ENCODE measurements at places on chromosomes 6 and 20.

DNA sequence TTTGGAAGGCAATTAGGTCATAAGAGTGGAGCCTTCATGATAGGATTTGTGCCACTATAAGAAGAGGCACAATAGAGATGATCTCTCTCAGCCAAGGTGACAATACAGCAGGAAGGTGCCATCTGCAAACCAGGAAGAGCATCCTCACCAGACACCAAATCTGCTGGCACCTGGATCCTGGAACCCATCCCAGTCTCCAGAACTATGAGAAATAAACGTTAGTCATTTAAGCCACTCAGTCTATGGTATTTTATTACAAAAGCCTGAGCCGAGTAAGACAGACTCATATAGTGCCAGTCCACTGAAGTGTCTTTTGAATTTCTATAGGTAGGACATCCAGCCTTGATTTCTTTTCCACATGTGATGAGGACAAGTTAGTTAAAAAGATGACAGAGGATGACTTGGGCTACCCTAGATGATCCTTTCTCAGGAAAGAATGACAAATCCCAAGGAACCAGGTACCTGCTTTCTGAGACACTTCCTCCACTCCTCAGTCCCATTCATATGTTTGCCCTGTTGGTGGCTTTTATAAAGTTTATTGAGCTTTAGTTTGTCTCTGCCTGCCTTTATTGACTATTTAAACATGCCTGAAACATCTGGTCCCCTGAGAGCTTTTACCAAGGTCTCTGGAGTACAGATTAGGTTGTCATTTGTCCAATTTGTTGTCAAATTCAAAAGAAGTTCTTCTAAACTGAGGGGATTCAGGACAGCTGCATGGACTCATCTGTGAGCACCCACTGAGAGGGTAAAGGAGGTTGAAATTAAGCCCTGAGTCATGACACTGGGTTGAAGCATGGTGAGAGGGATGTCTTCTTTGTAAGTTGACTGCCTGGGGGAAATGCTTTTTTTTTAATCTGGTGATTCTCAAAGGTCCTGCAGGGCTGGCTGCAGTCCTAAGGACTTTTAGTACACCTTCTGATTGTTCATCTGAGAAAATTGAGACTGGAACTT, 165.0 kb upstream of the PLCB4 start:
- no peak for DNase-seq

DNA sequence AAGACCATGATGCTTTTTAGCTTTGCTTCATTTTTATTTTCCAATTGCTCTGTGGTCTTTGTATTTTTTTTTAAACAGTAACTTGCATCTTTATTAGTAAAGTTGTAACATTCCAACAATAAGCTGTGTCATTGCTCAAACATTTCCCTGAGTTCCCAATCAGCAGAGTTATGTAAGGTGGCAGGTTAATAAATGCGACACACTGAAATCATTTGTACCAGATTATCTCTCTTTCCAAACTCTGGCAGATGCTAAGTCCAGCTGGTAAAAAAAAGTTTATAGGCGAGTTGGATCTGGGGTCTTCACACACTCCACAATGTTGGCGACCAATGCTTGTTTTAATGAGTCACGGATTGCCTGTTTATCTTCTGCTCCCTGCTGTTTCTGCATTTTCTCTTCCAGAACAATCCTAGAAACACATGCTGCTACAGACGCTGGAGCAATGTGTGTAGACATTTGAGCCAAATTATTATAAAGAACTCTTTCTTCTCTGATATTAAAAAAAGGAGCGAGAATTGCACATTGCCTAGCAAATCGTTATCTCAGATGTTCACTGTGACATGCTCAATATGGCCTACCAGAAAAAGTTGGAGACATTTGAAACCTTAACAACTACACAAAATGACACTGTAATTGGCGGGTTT, 113.6 kb upstream of the IFNGR1 start:
- no peak for DNase-seq

GRCh38 chr20:62466072-62466760, 9.6 kb downstream of the GATA5 start:
- DNase-seq: no peak

DNA sequence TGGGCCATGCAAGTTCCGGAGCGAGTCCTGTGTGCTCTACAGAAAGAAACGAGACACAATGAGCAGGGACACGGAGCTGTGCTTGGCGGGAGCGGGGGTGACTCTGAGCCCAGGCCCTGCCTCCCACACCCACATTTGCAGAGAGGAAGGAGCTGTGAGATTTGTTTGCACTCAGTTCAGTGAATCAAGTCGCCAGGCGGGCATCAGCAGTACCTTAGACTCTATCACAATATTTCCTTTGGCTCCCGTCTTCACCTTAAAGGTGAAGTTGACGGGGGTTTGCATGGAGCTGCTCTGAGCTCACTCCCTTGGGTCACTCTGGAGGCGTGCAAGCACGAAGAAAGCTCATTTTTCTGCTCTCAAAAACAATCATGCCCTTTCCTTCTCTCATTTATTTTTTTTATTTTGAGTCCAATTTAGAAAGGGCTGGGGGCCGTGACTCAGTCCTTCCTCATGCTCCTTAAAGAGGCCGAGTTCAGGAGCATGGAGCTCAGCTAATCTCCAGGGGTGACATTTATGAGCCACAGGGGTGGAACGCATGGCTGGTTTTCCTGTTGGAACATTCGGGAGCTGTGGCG, 188.2 kb downstream of the NFATC2 start:
- no peak for DNase-seq

DNA sequence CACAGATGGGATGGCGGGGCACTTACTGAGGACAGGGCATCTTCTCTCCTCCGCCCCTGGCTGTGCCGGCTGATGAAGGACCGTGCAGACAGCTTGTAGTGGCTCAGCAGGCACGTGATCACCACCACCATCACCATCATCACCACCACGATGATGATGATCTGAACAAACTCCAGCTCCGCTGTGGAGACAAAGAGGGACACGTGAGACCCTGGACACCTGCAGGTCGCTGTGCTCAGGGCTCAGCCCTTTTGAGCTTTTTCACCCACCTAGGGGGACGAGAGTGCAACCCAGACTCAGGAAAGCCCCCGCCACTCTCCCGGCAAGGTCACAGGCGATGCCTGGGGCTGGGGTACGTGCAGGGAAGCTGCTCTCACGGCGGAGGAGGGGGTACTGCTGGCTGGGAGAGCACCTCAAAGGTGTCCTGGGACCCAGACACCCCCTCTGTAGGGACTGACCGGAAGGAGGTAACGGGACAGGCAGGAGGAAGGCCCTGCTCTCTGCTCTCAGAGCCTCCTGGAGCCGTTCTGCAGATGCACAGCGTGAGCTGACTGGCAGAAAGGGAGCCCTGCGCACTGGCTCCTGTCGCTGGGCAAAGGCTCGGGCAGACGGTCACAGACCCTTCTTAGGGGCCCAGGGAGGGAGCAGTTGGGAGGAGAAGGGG, 39.4 kb upstream of the ZBP1 start:
- DNase-seq: no peak

GRCh38 chr6:163099621-163100171, 314.8 kb upstream of the QKI start:
- no peak for DNase-seq

GRCh38 chr20:48850257-48850976, 22.6 kb upstream of the PREX1 start:
- DNase-seq: no peak

DNA sequence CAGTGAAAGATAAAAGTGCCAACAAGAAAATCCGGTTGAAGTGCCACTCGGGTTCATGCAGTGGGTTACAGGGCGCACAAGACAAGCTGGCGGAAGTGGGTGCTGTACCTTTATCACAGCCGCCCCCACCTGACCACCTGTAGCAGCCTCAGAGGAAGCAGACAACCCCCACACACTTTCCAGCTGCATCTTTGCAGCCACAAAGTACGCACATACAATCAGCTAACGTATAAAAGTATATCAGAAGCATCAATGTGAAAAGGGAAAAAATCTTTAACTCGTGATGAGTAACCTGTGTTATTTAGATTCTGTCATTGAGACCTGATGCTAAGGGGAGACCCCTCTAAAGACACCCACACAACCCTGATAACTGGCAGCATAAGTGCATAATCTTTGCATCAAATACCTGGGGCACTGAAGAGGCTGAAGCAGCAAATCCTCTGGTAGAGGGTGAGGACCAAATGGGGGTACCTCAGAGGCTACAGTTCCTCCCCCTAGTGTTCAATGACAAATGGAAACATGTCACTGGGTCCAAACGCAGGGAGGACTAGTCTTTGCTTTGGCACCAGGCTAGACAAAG, 22.1 kb downstream of the BACH2 start:
- peak; percentile 89 for DNase-seq

- no peak for DNase-seq
These were observed 82.6 kb downstream of the RIPOR3 start for GRCh38 chr20:50608750-50609104.

GRCh38 chr6:138963531-138963930, 24.5 kb downstream of the REPS1 start:
- no peak for DNase-seq

DNA sequence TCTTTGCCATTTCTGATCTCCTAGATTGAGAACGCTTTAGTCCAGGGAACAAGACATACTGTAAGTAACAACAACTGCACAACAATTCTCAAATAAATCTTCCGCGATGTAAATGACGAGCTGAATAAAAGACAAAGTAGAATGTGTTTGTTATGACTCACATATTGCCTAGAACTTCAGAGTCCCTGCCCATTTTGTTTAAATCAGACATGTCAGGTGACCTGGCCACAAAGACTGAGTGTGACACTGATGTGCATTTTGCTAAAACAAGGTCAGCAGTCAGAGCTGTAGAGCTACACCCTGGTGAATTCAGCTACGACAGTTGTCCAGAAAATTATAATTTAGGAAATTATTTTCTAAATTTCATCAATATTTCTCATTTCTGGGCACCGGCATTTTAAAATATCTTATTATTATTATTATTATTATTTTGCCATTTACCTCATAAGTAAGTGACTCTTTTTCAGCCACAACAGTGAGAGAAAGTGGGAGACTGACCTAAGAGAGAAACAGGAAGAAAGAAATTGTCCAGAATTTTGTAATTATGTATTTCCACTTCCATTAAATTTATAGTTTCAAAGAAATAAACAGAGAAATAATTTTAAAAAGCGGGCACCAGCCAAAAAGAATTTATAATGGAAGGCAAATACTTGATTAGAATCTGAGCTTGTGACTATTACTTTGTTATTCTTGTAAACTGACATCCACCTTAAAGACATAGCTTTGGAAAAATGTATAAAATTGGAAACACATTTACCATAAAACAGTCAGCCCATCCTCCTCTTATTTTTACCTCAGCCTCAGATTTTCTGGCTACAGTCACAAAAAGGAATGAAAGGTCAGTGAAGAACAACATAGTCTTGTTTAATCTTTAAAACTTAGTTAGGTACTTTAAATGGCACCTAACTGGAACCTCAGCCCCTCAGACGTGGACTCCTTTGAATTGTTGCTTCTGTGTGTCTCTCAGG, 157.0 kb upstream of the CITED2 start:
- DNase-seq: peak; percentile 17

GRCh38 chr20:47466213-47466612, 35.5 kb upstream of the NCOA3 start:
- DNase-seq: no peak

DNA sequence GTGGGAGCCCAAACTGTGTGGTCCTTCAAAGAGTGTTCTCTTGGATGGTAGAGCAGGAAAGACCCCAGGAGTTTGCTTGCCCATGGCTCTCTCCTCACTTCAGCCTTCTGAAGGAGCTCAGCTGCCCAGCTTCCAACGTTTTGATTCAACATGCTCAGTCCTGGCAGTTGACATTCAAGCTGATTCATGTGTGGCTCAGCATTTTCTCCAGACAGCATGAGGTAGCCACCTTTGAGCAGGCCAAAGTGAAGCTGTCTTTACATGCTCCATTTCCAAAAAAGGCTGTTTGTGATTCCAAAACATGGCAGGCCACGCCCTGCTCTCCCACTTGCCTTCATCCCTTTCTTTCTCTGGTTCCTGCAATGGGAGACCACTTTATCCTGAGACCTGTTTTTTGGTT, 280.2 kb downstream of the TBC1D7 start:
- no peak for DNase-seq

DNA sequence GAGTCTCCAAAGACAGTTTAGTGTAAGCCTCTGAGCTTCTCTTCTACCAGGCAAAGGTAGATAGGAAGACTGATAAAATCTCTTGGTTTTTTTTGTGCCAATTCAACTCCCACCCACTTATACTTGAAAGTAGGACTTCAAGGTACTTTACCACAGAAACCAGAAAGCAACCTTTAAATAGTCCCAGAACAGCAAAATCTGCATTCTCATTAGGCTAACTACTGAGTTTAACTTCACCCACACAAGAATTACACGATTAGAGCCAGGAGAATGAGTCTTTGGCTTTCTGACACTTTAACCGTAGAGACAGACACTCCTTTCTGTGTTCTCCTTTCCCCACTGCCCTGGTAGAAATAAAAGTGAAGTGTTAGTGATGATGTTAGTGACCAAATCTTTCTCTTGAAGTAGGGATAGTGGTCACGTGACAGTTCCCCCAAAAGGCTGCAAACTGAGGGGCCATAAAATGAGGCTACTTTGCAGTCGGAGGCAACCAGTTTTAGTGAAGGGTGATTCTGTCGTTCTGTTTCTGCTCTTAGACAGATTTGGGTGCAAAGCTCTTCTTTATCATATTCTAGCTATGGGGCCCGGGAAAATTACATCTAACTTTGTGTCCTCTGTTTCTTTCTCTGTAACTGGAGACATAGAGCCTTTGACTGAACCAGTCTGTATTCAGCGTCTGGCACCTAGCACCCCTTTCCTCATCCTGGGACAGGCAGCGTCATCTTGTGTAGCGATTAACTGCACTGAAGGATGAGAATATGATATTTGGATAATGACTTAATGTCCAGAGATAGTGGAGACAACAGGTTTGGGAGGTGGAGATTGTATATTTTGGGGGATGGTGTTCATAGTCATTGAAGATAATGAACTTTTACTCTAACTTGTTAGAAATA, 206.4 kb upstream of the CITED2 start:
- DNase-seq: no peak

DNA sequence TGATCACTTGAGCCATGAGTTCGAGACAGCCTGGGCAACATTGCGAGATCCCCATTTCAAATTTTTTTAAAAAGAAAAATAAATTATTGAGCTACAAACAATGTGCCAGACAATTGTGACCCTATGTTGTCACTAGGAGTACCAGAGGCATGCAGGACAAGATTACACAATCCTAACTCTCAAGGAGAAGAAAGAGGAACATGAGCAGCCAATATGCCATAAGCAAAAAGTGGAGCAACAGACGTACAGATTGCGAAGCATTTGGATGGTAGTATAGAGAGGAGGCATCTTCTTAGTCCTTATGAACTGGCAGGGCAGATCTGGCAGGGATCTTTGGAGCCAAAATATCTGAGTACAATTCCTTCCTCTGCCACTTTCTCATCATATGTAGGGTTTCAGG, 156.4 kb downstream of the OR2B2 start:
- no peak for DNase-seq

DNA sequence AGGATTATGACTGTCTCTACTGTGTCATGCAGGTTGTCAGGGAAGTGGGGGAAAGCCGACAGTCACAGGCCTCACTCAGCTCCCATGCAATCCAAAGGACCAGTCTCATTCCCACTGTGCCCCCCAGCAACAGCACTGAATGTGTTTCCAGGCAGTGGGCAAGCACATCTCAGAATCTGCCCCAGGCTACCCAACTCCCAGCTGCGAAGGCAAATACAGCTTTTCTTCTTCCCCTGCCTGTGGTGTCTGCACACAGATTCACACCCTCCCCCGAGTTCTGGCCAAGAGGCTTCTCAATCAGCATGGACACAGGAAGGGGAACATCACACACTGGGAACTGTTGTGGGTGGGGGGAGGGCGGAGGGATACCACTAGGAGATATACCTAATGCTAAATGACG, 75.3 kb downstream of the SNAP91 start:
- no peak for DNase-seq

- no peak for DNase-seq
These were observed 1.4 kb downstream of the GMPR start for GRCh38 chr6:16239798-16240123.

GRCh38 chr20:55977690-55978459, 27.4 kb downstream of the CBLN4 start:
- no peak for DNase-seq
